Muscle of leg (tissue), 16 donors: ENCODE measurements at places on chromosomes 2 and 18.

GRCh38 chr2:215293879-215294278, 18.0 kb upstream of the ATIC start:
- DNase-seq = no peak

DNA sequence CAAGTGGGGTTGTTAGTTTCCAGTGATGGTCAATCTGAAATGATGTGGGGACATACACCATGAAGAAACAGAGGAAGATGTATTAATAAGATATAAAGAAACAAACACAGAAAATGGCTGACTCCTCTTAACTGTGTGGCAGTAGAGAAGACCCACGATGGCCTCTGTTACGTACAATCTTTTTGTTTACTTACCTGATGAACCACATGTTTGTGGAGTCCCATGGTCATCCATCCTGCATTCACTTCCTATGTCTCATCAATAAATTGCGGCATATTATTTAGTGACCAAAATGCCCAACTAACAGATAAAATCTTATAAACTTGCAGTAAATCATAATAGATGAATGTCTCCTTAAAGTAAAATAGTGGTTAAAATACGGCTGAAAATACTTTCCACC, 740.1 kb upstream of the LINC00305 start:
- no peak for DNase-seq

DNA sequence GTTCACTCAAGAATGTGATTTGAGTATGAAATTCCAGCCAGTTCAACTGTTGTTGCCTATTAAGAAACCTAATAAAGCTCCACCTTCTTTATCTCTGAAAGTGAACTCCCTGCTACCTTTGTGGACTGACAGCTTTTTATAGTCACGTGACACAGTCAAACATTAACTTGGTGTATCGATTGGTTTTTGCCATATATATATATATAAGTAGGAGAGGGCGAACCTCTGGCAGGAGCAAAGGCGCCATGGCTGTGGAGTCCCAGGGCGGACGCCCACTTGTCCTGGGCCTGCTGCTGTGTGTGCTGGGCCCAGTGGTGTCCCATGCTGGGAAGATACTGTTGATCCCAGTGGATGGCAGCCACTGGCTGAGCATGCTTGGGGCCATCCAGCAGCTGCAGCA, at the start of gene UGT1A1:
UGT1A1 (plus strand) TSS at position 228 of the 400 bp plus-strand sequence; CDS start at position 246, 18 bp downstream.
- DNase-seq = no peak

- DNase-seq = no peak
Observed at GRCh38 chr2:118524911-118525310, 322.5 kb downstream of the EN1 start.

GRCh38 chr18:24937639-24938275, 414.2 kb downstream of the ZNF521 start:
- DNase-seq = no peak

- DNase-seq = no peak
Observed at GRCh38 chr2:231348173-231348572, 47.3 kb upstream of the B3GNT7 start.

DNA sequence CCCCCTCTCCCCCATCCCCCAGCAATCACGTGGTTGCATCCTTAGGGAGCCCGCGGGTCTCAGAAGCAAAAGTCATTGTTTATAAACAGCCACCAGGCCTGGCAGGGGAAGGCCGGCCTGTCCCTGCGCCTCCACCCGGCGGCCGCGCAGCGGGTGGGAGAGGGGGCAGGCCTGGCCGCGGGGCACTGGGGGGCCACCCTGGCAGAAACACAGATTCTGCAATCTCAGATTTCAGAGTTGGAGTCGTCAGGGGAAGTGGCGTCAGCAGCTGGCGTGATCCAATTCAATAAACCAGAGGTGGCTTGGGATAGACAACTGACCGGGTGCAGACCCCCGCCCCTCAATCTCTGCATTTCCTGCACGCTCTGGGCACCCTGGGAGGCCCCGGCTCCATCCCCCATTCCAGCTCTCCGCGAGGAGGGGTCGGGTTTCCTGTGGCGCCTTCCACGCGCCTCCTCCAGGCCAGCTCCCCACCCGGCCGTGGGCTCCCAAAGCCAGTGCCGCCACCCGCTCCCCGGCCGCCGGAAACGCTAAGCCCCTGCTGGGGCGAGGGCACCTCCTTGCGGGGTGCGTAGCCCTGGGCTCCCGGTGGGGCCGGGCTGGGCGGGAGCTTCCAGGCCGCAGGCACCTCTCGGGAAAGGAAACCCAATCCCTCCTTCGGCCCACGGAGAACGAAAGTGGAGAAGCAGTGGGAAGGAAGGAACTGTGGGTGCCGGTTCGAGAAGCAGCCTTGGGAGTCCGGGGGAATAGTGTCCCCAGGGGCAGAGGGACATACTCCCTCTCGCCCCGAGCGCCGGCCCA, 1.1 kb downstream of the BIN1 start:
- DNase-seq = peak; percentile 81

GRCh38 chr18:49708662-49709346, 104.5 kb downstream of the ACAA2 start:
- DNase-seq = no peak

- DNase-seq = peak; percentile 42
Observed at GRCh38 chr2:28707592-28707991, 44.0 kb upstream of the PPP1CB start.

- no peak for DNase-seq
Observed at GRCh38 chr2:85019121-85019520, 48.2 kb downstream of the KCMF1 start.

- DNase-seq = no peak
Observed at GRCh38 chr2:233563663-233564430, 2.7 kb downstream of the USP40 start.

- peak; percentile 74 for DNase-seq
Observed at GRCh38 chr2:195456771-195457170, 200.3 kb upstream of the SLC39A10 start.

- no peak for DNase-seq
Observed at GRCh38 chr2:425947-426346, 138.1 kb upstream of the ALKAL2 start.

GRCh38 chr2:98598781-98599428, 9.4 kb downstream of the COA5 start:
- no peak for DNase-seq

DNA sequence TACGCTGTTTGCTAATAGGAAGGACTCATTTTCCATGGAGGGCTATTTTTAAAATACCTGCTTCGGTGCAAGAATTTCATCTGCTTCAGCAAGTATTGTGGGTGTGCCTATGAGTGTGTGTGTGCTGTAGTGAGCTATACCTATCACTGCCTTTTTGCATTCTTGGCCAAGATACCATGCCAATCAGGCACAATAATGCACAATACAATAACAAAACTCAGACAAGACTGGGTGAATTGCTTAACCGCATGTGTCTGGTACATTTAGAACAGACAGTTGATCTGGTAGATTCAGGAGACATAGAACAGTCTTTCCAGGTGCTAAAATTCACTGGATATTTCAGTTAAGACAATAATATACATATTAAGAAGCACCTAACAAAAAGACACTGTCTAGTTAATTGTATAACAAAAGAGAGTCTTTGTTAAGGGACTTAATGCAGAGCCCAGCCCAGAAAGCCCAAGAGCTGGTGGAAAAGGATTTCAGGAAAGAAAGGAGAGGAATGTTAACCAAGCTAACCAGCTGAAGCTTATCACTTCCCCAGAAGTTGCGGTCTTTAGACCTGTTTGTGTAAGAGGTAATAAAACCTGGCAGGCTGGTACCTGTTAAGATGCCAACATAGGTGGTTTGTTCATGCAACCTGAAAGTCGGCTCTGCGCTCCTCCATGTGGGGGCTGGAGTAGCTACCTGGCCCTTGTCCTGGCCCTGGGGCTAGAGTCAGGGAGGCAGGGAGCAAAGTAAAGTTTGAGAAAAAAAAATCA, 153.3 kb upstream of the RBMS1 start:
- no peak for DNase-seq

- DNase-seq = peak; percentile 33
Observed at GRCh38 chr2:7405861-7406715, 488.9 kb downstream of the RNF144A start.

GRCh38 chr2:133193544-133194361, 374.5 kb downstream of the NCKAP5 start:
- DNase-seq = no peak

DNA sequence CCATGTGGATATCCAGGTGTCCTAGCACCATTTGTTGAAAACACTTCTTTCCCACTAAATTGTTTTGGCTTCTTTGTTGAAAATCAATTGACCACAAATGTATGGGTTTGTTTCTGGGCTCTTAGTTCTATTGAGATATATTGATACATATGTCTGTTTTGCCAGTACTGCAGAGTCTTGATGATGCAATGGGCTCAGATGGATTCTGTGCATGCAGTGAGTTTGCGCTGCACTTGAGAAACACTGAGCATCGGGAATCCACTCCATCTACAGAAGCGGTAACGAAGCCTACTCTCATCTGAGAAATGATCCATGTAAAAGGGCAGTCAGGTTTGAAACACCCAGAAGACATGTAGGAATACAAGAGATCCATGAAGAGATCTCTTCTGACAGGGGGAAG, 21.9 kb upstream of the DNAJC10 start:
- no peak for DNase-seq

DNA sequence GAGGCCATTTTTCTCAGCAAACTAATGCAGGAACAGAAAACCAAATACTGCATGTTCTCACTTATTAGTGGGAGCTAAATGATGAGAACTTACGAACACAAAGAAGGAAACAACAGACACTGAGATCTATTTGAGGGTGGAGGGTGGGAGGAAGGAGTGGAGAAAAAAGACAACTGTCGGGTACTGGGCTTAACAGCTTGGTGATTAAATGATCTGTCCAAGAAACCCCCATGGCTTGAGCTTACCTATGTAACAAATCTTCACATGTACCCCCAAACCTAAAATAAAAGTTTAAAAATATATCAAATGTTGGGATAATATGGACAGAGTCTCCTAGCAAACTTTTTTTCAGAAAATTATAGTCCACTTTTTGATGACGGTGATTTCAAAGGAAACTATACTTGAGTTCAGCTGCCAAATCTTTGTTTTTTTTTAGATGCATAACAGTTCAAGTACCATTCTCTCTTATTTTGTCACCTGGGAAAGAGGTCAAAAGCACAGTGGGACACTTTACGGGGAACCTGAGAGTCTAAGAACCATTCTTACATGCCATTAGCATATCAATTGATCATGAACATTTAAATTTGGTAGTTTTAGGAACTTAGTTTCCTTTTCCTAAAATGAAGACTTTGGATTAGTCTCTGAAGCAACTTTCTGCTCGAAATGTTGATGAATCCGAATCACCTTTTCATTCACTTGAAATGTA, 835.0 kb downstream of the NRXN1 start:
- DNase-seq = no peak

DNA sequence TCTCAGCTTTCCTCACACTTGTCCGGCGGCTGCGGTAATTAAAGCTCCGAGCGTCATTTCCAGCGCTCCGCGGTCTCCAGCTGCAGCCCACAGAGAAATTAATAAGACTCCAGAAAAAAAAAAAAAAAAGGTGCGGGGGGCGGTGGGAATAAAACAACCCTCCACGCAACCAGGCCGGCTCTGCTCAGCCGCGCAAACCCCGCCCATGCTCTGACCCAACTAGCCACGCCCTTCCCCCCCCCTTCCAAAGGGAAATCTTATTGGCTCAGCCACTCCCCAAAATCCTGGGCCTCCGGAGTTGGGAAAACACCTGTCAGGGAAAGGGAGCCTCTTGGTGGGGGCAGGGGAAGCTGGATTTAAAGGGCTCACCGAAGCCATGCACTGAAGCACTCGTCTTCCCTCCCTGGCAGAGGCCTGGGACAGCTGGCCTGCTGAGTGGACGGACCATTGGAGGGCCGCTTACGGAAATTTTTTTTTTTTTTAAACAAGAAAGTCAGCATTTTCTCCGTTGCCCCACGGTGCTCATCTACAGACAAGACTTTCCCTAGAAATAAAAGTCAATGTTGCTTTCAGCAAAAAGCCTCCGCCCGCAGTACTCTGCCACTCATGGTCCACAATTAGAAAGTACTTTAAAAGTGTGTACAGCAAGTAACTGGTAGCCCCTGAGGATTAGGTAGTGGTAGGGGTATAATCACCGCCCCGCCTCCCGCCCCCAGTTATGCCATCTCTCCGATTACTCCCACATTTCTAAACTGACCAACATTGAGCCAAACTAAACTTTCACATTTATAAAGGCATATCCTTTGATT, 674 bp upstream of the ERBB4 start:
- DNase-seq = peak; percentile 76

DNA sequence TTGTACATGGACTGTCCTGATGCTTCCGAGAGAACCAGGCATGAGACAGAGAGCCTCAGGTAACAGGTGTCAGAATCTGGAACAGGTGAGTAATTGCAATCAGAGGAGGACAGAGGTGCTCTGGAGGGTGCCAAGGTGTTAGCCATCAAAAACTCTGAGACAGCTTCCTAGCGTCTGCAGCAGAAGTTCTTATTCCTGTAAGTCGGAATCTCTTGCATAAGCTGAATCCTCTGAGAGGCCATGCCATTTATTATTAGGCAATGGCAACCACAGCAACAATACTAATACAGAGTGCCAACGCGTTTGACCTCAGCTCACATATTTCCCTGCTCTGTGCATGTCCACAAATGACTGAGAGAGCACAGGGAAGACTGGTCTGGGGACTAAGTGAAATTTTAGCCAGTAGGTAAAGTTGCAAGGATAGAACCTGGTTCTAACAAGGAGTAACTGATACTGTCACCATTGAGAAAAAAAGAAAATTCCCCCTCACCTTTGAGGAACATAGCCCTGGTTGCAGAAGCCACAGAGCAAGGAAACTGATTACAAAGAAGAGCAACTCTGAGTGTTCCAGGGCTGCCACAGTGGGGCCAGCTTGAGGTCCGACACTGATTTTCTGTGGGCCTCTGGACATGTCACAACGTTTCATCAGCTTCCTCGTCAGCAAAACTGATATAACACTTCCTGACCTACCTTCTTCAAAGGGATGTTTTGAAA, 55.1 kb upstream of the ACSL3 start:
- DNase-seq = no peak

GRCh38 chr2:171173087-171173486, 12.4 kb upstream of the TLK1 start:
- DNase-seq = no peak

DNA sequence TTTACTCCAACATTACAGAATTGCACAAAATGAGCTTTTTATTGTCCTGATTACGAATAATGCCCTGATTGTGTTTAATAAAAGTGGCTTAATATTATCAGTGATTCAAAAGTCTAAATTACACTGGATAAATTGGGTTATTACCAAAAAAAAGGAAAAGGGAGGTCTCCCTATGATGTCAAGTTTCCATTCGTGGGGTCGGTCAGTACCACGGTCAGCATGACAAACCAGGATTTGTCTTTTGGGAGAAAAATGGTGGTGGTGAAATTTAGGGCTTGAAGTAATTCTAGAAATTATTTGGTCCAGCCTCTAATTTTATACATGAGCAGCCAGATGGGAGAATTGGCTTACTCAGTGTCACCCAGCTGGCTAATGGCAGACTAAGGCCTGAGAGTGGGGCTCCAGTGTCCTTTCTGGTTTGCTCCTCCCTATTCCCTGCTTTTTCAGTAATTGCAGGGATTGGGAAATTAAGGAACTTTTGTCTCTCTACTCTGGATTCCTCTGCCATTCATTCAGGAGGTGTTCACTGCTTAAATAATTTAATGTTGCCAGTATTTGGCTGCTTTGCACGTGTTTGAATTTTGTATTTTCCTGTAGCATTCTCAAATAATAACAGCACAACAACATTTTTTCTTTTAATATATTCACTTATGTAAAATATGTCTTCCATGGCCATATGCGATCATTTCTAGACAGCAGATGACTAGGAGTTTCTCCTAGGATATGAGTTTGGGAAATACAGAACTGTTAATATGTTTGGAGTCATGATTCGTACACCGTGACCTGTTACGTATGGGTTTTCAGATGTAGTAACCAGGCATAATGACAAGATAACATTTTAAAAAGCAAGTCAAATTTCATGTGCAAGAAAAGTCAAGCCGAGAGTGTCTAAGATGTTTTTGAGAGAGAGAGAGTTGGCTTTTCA, 128.9 kb upstream of the NOSTRIN start:
- peak; percentile 24 for DNase-seq

- no peak for DNase-seq
Observed at GRCh38 chr2:151713291-151713903, 20.9 kb downstream of the NEB start.
